T-helper 2 cell treated with Interferon-gamma antibody and Interleukin-4, amounts not matched to agents 5 μg/mL and 100 μg/mL, for 36 hours (primary cell): ENCODE measurements at places on chromosomes 12 and 14.
A peak's percentile ranks its signal among the peaks of the same experiment; 100 is the strongest.

DNA sequence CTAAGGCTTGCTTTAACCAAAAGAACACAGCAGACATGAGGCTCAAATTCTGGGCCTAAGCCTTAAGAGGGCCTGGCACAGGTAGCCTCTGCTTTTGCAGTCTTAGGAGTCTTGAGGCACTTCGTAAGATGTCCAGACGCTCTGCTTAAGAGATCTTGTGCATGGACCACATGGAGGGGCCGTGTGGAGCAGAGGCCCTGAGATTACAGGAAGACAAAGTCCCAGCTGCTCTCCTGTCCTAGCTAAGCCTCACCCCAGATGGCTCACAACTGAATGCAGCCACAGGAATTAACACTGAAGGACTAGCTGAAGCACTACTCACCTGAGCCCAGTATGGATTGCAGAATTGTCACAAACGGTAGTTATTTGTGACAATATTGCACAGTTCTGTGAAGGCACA lies 446.0 kb downstream of the PDZRN4 start:
- DNase-seq: no peak

GRCh38 chr12:113667095-113667494 lies 195.4 kb upstream of the LHX5 start:
- no peak for DNase-seq

DNA sequence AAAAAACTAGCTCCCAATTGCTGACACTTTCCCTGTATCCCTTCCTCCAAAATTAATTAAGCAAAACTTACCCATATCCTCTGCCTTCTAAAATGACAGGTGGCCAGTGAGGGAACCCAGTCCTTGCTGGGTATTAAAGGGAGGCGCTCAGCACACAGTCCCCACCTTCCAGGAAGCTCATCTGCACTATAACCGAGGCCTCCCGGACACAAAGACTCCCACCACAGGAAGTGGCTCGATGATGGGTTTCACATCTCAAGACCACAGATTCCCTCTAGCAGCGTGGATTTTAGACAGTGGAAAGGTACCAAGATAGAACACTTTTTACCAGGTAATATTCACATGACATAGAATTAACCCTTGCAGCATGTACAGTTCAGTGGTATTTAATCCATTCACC lies 126.8 kb upstream of the NCOR2 start:
- peak; percentile 28 for DNase-seq

DNA sequence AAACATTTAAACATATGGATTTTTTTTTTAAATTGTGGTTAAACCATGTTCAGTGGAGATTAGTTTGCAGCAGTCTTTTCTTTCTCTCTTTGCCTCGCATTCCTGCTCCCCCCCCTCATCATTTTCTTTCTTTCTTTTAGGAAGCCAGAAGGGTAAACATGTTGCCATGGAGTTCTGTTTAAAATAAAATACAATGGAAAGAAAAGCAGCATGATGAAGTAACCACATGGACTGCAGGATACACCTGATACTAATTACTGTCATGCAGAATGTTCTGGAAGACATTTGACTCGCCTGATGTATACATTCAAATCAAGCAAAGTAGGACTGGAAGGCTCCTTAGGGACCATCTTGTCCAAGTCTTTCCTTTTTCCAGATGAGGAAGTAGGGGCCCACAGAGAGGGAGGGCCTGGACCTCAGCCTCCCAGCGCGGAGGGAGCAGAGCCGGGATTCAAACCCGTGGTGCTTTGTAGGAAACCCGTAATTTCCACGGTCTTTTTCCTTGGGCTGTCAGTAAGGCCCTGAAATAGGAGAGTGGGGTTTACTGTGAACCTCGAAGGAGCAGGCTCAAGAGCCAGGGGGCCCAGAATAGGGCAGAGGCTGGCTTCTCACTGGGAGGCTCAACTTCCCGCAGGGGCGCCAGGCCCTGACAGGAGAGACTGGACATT lies 2.4 kb upstream of the MEG3 start:
- no peak for DNase-seq

GRCh38 chr12:60152756-60153155 lies 556.9 kb downstream of the SLC16A7 start:
- no peak for DNase-seq

DNA sequence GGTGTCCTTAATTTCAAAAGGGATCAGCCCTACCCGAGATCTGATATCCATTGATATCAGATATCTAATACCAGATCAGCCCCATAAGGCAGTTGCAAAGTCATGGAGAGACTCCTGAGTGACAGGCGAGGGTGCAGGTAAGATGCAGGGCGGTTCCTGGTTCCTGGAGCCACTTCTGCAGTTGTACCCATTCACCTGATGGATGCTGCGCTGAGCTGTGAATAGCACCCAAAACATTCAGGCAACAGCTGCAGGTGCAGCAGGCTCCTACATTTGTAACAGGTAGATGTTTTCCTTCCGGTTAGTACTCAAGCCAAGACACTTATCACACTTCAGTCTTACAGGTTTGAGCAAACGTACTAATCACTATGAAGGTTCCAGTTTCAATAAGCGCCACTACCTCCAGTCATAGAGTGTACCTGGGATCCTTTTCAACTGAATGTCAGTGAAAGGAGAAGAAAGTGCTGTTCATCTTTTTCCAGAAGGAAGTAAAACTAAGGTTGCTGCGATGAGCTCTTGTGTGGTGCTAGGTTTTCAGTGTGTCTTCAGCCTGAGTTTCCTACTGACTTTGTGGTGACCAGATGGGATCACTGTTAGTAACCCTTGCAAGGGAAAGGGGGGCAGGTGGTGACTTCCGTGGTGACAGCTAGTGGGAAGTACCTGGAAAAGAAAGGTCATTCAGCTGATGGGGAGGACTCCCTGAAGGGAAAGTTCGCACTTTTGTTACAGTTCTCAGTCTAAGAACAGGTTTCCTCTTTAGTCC lies 1.9 kb downstream of the ATP6V0A2 start:
- peak; percentile 75 for DNase-seq

DNA sequence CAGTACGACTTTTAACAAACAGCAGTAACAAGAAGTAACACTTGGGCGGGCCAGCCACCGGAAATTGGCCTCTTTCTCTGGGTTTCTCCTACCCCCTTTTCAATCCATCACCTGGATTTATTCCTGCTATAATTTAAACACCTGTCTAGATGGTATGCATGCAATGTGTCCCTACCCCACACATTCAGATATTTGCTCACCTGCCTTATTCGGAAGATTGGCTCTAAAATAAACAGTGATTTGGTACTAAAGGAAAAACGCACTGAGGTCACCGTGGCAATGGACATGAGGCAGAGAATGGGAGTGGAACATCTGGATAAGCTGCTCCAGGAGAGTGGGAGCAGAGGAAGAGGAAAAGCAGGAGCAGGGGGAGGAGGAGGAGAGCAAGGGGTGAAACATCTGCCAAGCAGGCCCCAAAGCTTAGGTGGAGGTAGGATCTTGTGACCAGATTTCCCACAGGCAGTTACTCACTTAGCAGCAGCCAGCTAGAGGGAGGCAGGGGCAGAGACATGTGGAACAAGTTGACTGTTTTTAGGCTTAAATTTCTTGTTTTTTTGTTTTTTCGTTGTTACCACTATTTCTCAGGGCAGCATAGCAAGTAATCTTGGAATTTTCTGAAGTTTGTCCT lies 150.9 kb downstream of the TTLL5 start:
- DNase-seq: no peak

DNA sequence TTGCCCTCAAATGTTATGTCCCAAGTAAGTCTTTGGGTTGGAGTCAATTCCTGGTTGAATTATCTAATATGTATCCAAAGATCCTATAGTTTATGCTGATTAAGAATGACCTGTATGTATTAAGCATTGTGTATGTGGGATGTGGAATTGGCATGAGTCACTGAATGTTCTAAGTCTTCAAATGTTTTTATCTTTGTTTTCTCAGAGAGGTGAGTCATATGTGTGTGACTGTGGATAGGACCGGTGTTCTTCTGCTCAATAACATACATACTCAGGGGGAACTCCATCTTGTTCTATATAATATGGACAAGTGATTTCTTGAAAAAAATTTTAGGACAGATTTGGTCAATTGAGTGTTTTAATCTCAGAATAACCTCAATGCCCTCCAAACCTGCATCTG lies 57.9 kb downstream of the NAV3 start:
- DNase-seq: no peak

- no peak for DNase-seq
These were observed at the start of gene ANO4 for GRCh38 chr12:100794441-100795173. Gene ANO4 (plus strand): TSS chr12:100794776. CDS start chr12:100901786, 107,010 bp downstream.

DNA sequence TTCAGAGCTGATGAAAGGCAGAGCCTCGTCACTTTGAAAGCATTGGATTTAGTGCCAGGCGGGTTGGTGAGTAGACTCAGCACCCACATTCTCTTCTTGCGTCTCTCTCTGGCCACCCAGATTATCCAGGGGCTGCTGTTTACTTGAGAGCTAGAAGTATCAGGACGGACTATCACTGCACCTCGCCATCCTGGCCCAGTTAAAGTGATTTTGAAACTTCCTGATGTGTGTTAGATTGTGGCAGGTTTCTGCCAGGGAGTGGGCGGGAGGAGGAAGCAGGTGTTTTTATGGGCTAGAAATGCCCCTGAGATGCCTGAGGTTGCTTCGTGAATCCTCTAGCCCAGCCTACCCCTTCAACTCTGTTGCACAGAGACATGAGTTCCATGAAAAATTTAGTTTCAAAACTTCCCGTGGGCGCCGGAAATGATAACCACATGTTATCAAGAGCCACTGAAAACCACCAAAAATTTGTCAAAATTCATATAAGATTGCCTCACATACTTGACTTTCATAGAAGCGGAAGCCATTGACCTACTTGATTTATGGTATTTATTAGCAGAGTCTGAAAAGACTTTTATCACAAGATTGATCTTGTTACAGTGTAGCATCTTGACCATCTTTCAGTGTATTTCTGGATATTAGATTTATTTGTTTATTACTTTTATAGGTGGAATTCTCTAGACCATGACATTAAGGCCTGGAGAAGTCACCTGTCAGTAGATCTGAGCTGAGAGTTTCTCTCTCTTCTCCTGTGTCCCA lies 466.0 kb downstream of the RAD51B start:
- DNase-seq: peak; percentile 79

DNA sequence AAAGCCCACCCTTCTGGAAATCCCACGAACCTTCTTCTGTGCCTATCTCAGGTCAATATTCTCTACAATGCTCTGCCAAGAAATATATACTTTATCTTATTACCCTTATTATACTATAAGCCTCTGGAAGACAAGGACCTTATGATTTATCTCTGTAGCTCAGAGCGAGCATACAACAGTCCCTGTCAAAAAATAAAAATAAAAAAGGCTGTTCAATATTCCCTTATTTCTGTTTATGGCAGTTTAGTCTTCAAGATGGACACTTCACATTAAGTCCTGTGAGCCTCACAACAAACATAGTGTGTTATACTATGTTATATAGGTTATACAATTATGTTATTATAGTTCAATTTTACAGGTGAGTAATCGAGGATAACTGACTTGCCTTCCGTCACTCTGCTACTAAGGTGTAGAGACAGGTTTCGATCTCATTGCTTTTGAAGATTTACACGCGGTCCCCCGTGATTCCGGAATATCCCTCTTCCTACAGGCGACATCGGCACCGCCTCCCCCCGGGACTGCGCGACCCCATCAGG lies 562 bp downstream of the EAPP start:
- no peak for DNase-seq

- DNase-seq: no peak
These were observed 2.4 kb upstream of the ESR2 start for GRCh38 chr14:64296561-64296960.

DNA sequence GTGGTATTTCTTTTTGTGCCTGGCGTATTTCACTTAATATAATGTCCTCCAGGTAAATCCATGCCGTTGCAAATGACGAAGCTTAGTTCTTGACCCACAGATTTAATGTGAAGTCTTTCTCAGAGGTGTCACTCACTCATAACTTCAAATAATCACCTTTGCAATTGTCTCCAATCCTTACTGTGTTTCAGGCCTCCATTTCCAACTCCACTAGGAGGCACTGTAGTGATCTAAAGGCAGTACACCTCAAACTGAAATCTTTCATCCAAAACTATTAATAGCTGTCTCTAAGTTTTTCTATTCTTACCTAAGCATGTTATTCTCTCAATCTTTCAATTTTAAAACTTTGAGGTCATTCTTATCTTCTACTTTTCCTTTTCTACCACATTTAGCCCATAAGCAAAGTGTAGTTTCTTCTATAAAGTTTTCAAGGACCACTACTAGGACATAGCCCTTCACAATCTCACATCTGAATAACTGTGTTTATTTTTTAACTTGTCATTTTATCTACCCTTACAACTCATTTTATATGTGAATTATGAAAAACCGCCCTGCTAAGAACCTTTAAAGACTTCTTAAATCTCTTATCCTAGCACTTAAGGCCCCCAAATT lies 25.5 kb upstream of the FBXO34 start:
- DNase-seq: no peak

DNA sequence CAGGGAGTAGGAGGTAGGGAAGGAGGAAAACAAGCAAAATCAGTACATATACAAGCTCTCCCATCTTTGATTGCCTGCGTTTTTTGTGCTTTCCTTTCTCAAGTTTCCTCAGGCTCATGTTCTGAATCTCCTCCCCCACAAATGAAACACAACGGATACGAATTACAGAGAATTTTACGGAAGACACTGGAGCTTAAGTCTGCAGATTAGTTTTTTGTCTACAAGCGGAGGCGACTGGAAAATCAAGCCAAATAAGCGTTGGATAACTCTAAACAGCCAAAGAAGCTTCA lies 612 bp downstream of the WBP11 start:
- DNase-seq: no peak

DNA sequence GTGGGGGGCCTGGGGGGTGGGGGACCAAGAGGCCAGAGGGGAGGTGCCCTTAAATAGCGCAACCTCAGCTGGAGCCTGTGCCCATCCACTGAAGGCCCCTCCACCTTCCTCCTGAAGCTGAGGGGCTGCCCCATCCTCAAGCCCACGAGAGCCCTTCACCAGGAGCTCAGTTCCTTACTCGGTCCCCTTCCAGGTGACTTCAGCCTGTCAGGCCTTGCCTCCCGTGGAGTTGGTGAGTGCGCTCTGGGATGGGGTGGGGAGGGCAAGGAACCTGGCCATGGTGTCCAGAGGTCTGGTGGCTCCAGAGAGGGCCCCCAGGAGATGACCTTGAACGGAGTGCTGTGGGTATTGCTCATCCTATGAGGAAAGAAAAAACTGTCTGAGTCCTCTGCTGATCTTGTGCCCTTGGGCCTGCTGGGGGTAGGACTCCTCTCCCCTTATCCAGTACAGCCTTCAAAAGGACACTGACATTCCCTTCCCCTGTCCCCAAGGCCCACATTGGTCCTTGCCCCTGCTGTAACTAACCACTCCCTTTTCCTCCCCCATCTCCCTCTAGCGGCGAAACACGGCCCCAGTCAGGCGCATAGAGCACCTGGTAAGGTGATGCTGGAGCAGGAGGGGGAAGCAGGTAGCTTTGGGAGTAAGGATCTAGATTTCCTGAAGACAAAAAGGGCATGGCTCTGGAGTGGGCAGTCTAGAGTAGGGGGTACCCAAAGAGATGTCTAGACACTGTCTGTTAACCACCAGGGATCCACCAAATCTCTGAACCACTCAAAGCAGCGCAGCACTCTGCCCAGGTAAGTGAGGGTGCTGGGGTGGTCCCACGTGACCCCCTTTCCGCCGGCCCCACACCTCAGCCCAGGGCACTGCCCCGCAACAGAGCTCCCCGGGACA lies 3.6 kb downstream of the TNS2 start:
- DNase-seq: peak; percentile 27
